Stimulated activated CD4-positive, alpha-beta T cell treated with anti-CD3 and anti-CD28 coated beads, Interleukin-4, amount 100 ng/mL, for 24 hours (primary cell): ENCODE measurements at places on chromosomes 2 and 18.
A peak's percentile ranks its signal among the peaks of the same experiment; 100 is the strongest.

GRCh38 chr18:57043241-57043640 is 103.6 kb upstream of the BOD1L2 start:
- DNase-seq: no peak

DNA sequence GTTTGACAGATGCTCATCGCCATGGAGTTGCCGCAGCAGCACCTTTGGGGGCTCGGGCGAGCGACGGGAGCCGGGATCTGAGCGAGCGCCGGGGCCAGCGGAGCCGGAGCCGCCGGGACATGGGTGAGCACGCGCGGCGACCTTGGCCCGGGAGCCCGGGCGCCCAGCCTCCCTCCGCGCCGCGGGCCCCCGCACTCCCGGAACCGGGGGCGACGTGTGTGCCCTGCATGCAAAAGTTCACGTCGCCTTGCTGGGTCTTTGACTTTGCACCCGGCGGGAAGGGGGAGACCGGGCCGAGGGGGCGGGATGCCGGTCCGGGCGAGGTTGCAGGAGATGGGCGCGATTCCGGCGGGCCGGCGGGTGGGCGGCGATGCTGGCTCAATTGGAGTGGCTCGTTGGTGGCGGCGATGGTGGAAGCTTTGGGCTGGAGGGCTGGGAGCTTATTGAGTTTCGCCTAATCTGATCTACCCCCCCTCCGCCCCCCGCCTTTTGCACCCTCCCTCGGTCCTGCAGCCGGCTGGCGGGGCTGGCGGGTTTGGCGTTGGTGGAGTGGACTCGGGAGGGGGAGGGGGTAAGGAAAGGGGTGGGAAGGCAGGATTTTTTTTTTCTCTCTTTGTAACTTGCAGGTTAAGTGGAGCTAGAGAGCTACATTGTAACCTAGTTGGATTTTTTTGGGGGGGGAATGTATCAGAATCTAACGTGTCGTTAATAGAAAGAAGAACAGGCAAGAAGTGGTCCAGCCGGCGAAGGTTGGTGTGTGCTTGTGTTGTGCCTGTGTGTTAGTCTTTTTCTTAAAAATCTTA is at the start of gene SETBP1:
SETBP1 (plus strand) TSS at position 616 of the 803 bp plus-strand sequence. CDS start 20,459 bp downstream, outside the sequence.
- DNase-seq: peak; percentile 27

DNA sequence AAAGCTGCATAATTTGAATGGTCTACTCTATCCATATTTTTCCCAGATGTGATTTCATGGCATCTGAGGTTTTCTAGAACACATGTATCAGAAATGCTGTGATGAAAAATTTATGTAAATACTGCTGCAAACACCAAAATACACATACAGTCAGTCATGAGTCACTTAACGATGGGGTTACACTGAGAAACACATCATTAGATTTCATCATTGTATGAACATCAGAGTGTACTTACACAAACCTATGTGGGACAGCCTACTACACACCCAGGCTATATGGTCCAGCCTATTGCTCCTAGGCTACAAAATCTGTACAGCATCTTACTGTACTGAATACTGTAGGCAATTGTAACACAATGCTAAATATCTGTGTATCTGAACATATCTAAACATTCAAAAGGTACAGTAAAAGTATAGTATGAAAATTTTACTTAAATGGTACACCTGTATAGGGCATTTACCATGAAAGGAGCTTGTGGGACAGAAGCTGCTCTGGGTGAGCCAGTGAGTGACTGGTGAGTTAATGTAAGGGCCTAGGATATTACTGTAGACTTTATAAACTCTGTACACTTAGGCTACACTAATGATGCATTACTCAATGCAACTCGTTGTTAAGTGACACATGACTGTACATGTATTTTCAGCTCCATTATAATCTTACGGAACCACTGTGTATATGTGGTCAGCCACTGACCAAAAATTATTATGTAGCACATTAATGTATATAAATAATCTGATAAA is 33.5 kb downstream of the PNO1 start:
- no peak for DNase-seq

GRCh38 chr2:176126929-176127773 is 2.4 kb upstream of the HOXD8 start:
- DNase-seq: peak; percentile 77

DNA sequence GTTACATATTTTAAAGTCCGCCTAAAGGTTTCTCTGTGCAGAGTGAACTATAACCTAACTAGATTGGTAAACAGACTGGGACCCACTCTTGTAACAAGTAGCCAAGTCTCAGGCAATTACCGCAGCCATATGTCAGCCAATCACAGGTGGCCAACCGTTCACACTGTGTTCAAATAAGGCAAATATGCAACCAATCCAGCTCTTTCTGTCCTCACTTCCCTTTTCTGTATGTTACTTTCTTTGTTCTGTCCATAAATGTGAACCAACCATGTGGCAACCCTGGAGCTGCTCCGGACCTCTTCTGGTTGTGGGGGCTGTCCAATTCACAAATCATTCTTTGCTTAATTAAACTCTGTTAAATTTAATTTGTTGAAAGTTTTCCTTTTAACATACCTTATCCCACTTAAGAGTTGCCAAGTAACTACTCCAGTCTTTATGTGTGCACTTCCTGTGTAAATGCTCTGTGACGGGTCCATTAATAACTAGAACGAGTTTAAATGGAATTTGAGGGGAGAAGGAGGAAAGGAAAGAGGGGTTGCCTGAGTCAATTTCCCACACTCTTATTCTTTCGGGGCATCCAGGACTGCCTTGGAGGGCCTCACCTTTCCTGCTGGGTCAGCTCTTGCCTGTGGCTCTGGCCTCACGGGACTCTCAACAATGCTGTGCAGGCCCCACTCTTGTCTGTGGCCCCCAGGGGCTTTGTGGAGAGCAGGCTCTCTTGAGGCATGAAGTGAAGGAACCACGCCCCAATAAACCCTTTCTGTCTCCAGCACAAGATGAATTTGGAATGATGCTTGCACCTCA is 6.6 kb upstream of the RPL37A start:
- no peak for DNase-seq

DNA sequence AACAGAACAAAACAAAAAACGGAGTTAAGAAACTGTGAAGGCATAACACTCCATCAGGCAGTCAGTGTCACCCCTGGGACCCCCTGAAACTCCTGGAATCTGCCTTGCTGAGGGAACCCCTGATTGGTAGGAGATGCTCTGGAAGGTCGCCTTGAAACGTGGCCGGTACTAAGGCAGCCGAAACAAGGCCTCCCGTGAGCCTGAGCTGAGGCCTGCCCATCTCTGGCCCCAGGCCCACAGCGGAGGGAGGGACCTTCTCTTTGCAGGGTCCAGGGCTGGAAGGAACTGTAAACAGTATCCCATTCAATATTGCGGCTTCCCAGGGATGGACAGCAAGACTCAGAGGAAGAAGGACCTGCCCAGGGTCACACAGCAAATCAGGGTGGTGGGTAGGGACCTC is 155.7 kb downstream of the INHBB start:
- DNase-seq: no peak

DNA sequence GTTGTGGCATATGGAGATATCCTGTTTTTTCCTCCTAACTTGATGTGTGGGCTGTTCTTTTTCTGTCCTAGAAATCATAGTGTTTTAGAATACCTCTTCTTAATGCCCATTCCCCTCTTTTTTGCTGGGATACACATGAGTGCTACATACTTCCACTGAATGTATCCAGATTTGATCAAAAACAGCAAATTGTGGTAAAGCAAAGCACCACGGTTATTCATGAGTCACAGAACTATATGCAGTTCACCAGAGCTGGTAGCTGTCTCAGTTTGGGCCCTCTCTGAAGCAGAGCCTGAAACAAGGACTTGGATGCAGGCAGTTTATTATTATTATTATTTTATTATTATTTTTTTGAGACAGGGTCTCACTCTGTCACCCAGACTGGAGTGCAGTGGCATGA is 69.9 kb upstream of the CTLA4 start:
- DNase-seq: no peak

DNA sequence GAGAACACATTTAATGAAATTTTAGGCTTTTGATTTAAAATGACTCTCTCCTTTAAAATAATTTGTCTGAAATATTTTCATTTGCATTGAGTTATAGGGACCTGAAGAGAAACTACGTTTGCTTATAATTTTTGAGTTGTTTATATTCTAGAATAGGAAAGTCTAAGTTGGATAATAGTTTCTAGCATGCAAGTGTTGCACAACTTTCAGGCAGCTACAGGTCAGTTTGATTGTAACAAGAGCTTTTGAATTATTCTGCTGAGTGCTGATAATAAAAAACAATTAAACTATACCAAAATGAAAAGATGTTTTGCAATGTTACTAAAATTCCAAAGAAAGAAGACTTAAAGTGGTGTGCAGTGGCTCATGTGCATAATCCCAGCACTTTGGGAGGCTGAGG is 71.0 kb downstream of the PDE1A start:
- DNase-seq: no peak
